ENCODE measurements at places on chromosomes 16 and 17.

DNA sequence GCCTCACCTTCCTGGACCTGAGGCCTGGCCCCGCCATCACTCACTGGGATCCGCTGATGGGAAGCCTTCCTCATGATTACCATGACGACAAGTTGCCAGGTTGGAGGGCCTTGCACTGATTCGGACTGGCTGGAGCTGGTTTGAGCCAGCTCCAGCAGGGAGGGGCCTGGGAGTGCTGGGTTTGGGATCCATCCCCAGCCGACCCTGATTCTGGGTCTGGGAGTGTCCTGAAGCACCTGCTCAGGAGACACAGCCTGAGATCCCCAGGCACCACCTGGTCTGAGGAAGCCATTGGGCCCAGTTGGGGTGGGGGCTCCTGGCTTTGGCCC, 5.9 kb upstream of the BAIAP3 start:
- no peak for DNase-seq

DNA sequence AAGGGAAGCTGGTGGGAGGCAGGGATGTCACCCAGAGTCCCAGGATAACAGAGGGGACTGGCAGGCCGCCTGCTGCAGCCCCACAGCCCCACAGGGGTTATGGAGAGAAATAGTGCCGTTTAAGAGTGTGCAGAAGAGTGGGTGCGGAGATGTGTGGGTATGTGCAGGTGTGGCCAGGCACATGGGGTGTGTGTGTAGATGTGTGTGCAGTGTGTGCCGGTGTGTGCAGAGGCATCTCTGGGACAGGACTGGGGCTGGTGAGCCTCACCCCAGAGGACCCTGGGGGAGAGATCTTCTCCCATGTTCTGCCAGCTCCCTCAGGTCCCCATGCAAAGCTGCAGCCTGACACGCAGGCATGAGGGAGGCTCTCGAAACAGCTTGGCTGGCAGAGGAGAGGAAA, 157.4 kb downstream of the RBFOX3 start:
- DNase-seq, result no peak

GRCh38 chr17:72788950-72789585, 303.4 kb downstream of the SLC39A11 start:
- DNase-seq, result no peak

- no peak for DNase-seq
Measured at GRCh38 chr16:23843143-23843542, 7.4 kb downstream of the PRKCB start.

DNA sequence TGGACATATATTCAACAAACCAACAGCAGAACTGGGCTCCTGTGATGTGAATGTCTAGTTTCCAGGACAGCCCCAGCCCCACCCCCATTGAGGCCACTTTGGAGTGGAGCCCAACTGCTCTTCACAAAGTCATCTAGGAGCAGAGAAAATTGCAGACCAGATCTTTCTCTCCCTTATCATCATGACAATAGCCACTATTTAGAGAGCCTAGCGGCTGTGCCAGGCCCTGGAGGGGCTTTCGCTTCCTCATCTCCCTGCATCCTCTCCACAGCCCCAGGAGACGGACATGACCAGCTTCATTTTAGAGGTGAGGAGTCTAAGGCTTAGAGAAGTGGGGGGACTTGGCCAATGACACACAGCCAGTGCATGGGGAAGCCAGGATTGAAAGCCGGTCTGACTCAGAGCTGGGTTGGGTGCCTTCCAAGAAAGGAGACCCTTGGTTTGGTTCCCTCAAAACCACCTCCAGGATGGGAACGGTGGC, 1.4 kb downstream of the PRSS8 start:
- no peak for DNase-seq

DNA sequence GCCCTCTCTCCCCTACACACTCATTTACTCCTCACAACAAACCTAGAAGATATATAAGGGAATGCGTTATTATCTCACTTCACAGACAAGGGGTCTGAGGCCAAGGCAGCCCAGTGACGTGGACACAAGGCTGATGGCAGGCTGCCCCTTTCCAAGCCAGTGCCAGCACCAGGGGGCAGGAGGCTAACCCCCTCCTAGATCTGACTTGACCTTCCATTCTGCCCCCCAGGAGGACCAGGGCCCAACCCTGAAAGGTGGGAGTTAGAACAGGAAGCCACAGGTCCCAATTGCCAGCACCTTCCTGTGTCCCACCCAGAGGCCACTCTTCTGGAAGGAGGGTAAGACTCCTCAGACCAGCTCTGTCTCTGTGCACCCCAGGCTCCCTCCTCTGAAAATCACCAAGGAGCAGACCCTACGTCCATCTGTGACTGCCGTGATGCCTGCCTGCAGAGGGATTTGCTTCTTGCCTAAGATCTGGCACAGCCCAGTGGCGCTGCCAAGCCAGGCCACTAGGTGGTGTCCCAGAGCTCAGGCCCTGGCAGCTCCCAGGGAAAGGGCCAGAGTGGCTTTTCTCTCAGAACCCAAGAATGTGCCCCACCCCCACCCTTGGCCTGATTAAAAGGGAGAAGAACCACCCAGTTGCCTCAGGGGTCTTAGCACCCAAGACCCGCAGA, 42.4 kb upstream of the MRPS23 start:
- DNase-seq, result peak; percentile 73

DNA sequence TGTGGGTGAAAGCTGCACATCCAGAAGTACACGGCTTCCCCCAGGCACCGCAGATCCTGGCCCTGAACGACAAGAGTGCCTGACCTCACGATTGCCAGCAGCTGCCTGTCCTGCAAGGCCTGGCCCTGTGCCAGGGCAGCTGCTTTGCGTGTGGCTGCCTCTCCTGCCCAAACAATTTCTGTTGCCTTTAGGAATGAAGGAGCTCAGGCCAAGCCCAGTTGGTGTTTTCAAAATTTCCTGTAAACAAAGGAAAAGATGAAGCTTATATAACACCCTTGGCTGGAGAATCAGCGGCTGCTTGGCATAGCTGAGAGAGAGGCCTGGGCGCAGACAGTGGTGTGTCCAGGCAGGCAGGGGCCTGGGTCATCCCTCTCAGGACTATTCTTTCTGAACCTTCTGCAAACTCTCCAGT, 11.7 kb upstream of the SLC47A2 start:
- DNase-seq, result no peak

DNA sequence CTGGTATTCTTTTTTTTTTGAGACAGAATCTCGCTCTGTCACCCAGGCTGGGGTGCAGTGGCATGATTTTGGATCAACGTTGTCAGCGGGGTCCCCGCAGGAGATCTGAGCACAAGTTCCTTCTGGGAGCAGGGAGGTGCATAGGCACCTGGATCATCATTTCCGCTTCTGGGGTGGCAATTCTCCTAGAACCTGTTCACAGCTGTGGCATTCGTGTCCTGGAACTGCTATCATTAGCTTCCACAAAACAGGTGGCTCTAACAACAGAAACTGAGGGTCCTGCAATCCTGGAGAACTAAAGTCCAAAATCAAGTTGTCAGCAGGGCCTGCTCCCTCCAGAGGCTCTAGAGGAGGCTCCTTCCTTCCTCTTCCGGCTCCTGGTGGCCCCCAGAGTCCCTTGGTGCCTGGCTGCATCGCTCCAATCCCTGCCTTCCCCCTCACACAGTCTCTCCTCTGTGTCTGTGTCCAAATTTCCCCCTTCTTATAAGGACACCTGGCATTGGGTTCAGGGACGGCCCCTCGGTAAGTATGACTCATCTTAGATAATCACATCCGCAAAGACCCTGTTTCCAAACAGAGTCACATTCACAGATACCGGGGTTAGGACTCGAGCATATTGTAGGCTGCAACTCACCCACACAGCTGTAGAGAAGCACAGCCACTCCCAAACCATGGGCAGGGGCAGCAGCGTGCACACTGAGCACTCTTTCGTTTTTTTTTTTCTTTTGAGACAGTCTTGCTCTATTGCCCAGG, 43.5 kb upstream of the KLHDC4 start:
- no peak for DNase-seq

DNA sequence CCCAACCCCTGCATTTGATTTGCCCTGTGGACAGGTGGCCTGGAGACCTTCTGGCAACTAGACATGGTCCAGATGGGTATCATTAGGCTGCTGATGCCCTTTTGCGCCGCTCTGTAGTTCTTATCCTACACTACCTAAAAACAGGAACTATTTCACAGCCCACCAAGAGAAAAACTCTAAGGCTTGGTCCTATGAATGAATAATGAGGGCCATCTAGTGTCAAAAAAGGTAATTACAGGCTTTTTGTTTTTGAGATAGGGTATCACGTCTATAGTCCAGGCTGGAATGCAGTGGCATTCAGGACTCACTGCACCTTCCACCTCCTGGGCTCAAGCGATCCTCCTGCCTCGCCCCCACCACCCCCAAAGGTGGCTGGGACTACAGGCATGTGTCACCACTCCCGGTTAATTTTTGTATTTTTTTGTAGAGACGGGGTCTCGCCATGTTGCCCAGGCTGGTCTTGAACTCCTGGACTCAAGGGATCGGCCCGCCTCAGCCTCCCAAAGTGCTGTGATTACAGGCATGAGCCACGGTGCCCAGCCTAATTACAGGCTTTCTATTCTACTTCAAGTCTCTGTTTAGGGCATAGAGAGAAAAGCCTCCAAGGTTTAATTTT, 20.9 kb downstream of the COIL start:
- DNase-seq, result no peak

- DNase-seq, result no peak
Measured at GRCh38 chr17:72838581-72838980, 253.9 kb downstream of the SLC39A11 start.

DNA sequence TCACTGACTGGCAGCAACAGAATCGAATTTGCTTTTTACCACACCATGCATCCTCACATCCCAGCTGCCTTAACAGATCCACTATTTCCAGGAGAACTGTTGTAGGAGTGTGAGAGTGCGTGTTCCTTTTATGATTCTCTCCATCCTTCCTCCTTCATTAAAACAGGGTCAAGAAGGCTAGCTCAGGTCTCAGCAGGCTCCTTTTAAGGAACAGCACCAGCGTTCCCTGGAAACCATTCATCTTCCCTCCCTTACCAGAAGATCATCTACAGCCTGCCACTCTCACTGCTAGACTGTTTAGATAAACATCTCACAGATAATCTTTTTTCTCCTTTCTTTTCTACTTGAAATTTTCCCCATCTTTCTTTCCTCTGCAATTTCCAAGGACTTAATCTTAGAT, 1531.9 kb upstream of the CDH8 start:
- DNase-seq, result no peak

- no peak for DNase-seq
Measured at GRCh38 chr17:58569196-58569595, 54.8 kb upstream of the MTMR4 start.

DNA sequence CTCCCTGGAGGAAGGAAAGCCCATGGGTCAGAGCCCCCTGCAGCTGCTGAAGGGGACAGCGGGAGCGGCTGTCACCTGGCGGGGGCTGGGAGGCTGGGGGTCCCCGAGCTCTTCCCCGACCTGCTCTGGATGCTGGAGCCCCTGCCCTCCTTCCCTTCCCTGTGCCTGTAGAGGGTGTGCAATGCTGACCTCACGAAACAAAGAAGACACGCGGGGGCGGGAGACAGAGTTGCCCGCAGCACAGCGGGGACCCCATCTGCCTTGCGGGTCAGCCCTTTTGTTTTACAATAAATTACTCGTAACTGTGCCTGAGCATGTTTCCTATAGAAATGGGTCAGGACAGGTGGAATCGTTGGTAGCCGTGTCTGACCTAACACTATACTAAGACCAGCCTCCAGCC, 6.3 kb downstream of the SECTM1 start:
- DNase-seq, result no peak

- DNase-seq, result no peak
Measured at GRCh38 chr16:79599256-79599836, 1.2 kb downstream of the MAF start.

DNA sequence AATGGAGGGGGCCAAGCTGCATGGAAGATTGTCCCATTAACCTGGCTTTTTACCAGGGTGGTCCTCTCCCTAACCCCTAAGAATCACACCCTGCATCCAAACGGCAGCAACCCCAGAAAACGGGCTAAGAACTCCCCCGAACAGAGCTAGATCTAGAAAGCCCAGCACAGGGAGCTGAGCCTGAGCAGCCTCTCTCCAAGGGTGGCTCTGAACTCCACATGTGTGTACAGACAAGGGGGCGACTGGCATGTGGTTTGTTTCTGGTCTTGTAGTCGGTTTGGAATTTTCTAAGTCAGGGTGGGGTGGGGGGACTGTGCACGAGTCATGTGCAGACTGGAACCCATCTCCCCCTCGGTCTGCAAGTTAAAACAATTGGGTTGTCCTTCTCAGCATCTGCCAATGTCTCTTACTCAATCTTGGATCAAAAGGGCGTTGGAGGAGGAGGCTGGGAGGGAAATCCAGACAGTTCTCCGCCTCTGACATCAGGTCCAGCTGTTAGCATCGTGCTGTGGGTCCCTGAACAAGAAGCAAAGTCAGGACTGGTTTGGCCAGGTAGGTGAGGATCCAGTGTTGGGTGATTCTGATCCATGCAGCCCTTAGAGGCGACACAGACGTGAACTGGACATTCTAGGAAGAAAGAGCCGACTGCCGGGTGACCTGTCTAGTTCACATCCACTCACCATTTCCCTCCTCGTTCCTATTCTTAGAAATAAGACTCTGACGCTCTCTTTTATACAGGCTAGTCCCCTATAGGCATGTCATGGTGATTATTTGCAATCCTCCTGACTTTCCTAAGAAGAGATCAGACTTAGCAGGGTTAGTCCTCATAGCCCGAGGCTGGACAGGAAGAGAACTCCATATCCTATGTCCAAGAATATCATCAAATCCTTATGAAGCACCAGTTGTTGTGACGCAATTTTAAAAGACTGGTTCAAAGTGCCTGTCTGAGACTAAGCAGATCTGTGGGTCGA, 381.8 kb downstream of the SOX9 start:
- DNase-seq, result no peak

DNA sequence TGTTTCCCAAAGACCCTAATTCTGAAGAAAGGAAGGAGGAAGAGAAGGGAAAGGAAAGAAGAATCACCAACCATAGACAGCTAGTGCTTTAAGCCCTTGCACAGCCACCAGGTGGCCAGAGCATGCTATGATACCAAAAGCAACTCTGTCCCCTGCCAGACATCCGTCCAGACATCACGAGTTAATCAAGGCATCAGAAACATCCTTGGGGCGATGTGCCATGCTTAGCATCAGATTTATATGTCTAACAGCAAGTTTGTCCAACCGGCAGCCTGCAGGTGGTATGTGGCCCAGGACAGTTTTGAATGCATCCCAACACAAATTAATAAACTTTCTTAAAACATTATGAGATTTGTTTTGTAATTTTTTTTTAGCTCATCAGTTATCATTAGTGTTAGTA, 2.9 kb upstream of the CRYBA1 start:
- no peak for DNase-seq

GRCh38 chr17:72099919-72100318, 20.9 kb upstream of the SOX9 start:
- no peak for DNase-seq

DNA sequence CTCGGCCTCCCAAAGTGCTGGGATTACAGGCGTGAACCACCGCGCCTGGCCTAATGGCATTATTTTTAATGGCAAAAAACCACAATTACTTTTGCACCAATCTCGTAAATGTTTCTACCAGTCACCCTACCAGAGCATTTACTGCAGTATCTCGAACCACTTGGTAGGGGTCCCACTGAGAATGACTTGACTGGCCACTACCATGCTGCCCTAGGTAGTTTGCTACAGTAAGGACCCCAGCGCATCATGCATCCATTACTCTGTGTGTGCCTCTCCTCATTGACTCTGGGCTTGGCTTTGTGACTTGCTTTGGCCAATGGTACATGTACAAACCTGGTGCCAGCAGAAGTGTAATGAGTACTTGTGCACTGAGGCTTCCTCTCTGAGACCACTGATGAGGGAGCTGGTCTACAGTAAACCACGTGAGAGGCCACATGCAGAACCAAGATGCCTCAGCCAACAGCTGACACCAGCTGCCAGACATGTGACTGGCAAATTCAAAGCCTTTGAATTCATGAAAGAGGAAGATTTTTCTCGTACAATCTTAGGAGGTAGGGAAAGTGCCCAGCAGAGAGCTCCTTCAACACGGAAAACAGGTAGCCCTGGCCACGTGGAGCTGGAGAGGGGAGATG, 421.7 kb upstream of the C16orf82 start:
- DNase-seq, result no peak
